Stimulated activated CD4-positive, alpha-beta T cell treated with anti-CD3 and anti-CD28 coated beads, Interleukin-15, amount 100 ng/mL, for 48 hours (primary cell): ENCODE measurements at places on chromosomes 3 and 15.
A peak's percentile ranks its signal among the peaks of the same experiment; 100 is the strongest.

DNA sequence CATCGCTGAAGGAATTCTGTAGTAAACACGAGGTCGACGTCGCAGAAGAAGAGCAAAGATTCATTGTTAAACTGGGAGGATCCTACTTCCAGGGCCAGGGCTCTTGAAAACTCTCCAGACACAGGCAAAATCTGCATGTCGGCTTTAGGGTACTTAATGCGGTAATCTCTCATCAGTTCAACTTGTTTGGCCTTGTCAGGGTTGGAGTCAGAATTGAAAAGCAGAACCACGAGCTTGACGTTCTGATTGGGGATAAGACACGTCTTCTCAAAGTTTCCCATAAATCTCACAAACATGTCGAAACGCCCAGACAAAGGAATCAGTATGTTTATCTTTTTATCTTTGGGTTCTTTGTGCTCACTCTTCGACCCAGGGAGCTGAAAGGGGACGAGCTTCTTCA, 74.0 kb downstream of the CHSY1 start:
- no peak for DNase-seq

DNA sequence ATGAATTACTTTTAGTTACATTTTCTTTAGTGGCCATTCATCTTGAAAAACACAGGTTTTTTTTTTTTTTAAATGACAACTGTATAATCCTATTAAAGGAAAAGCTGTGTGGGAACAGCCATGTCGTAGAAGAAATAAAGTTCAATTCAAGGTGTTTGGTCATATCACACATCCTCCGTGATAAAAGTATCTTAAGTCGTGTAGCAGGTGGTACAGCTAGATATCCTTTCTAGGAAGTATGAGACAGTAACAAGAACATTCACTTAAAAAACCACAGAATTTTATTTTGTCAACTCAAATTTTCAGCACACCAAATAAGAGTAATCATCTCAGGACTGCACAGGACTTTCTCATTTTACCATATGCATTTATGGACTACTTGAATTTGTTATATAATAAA, 16.1 kb downstream of the ZDHHC23 start:
- no peak for DNase-seq

DNA sequence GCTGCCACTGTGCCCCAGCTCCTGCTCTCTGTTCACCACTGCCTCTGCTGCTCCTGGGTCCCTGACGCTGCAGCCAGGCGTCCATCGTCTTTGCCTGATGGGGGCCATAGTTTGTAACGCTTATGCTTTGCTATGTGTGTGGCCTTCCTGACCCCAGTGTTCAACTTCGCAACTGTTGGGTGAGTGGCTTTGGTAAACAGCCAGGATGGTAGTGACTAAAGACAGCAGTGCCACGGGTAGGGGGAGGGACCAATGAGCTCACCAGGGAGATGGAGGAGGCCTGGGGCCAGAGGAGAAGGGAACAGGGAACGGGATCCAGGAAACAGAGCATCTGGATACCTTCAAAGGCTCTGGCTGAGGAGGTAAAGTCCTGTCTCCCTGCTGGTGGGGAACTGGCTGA, 75.9 kb upstream of the ALDH1L1 start:
- DNase-seq: no peak

GRCh38 chr3:136708333-136708985, 43.7 kb downstream of the STAG1 start:
- DNase-seq: no peak

DNA sequence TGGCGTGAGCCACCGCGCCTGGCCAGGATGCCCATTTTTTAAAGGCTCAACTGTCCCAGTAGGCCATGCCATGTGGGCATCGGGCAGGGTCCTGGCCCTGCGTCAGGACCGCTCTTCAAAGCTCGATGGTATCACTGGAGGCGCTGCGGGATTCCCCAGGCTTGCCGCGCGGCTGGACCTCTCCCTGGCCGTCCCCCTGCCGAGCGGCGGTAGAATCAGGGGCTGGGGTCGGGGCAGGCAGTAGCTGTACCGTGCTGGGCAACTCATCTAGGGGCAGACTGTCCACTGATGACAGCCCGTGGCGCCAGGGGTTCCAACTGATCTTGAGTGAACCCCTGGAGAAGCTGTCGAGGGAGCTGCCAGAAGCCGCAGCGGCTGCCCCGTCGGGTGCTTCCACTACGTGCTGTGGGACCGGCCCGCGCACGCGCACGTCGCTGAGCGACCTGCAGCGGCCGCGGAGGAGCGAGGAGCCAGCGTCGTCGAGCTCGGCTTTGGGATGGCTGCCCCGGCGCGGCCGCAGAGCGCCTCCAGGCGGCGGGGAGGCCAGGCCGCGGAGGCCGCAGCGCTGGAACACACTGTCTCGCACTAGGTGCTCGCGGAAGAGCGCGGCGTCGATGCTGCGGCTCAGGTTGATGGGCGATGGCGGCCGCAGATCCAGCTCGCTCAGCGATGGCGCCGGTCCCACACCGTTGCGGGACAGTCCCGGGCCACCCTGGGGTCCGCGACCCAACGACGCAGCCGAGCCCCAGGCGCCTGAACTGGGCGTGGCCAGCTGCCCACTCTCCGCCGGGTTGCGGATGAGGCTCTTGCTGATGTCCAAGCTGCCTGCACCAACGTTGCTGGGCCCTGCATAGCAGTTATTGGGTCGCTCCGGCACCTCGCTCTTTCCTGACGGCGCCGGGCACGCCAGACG, 5.8 kb downstream of the PRRT3 start:
- peak; percentile 70 for DNase-seq

GRCh38 chr15:78695854-78696253, 54.8 kb upstream of the CHRNB4 start:
- no peak for DNase-seq

DNA sequence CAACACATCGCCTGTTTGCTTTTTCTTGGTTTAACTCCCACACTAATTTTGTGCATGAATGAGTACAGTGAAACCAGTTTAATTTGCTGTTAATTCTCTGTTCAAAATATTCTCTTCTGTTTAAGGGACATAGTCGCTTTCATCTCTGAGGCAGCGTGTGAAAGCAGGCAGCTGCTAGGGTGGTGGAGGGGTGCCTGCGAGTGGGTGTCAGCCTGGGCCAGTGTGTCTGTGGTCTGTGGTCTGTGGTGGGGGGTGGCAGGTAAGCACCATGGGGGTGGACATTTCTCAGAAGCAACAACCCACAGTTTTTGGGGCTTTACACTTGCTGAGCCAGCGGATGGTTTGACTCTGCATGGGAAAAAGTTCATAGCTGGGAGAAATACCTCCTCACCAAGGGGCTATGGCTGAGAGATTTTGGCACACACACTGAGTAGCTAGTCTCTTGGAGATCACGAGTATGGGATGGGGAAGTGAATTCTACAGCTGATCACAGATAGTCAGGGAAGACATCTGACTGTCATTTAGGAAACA, 109.2 kb downstream of the EPHB1 start:
- peak; percentile 6 for DNase-seq

DNA sequence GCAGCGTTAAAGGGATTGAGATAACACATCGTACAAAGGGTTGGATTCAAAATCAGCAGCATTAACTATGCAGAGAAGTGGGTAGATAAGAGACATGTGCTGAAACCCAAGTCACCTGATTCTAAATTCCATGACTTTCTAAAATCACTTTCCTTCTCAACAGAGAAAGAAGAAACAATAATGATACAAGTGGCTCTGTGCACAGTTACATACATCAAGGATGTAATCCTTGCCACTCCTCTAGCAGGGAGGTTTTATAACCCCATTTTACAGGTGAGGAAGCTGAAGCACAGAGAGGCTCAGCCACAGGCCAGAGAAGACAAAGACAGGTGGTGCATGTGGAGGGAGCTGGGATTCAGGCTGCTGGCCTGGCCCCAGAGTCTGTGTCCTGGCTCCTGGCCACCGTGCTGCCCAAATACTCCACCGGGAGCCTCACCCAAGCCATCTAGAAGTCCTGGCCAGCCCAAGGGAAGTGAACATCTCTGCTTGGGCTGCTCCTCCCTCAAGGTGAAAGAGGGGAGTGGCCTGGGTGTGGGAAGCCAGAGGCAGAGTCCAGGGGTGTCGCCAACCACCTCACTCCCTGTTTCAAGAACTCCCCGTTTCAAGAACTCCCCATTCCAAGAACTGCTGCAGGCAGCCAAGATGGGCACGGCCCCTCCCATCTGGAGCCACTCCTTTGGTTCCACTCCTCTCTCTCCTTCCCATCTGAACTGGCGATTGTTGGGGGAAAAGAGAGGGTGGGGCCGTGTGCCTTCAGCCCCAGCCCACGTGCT, 147.1 kb downstream of the NUP210 start:
- DNase-seq: no peak

DNA sequence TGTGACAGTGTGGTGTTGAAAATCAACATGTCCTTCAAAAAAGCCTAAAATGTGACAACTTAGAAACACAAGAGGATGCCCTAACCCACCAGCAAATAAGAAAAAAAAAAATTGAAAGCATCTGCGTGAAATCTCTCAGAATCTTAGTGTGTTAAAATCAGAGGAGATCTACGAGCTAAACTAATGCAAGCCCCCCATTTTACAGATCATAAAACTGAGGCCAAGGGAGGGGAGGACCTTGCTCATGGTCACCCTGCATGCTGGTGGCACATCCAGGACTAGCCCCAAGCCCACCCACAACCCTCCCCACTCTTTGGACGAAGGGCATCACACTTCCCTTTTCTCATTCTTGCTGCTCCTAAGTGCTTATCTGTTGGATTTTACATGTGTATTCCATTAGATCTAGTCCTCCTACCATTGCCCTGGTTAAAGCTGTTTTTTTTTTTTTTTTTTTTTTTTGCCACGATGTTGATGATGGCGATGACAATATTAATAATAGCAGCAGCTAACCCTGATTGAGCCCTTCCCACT, 29.1 kb upstream of the NOX5 start:
- DNase-seq: no peak

- no peak for DNase-seq
Observed at GRCh38 chr3:11029948-11030347, 37.4 kb downstream of the SLC6A1 start.

DNA sequence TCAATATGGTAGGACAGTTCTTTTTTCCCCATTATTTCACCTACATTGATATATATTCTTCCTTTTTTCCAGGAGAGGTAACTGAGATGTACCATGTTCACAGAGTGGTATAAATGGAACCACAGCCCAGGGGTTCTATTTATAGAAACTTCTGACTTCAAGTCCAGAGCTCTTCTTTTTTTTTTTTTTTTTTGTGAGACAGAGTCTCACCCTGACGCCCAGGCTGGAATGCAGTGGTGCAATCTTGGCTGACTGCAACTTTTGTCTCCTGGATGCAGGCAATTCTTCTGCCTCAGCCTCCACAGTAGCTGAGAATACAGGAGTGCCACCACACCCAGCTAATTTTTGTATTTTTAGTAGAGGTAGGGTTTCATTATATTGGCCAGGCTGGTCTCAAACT, 267.1 kb upstream of the TPRG1 start:
- DNase-seq: no peak

DNA sequence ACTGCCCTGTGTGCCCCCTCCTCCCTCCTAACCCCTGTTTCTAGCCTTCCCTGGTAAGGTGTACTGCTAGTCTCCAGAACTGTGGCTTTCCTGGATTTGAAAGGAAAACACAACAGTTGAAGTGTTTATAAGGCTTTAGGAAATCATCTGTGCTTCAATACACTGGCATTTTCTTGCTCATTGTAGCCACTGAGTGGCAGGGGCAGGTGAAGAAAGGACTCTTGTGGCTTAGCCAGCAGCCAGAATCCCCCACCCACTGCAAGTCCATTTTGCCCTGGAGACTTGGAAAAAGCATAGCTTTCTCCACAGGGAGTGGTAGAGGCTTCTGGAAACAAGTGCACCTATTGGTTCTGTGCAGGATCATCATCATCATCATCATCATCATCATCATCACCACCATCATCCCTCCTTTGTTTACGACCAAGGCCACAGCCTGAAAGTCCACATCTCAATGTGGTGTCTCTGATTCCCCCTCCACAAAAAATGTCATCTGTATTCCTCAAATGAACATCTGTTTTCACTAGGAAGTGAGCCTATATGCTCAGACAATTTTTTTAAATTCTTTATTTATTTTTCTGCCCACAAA, 33.4 kb downstream of the AQP9 start:
- DNase-seq: no peak

DNA sequence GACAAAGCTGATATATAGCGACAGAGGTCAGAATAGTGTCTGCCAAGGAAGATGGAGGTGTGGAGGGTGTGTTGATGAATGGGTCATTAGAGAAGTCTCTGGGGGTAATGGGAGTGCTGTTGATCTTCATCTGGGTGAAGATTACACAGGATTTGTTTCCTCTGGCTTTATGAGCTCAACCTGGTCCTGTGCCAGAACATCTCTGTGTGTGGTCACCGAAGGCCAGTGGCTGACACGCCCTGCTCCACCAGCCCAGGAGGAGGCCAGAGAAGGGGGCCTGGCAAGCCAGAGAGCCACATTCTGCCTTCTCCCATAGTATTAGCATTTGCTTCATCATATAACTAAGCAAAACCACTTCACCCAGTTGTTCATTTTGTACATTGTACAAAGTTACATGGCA, 121.1 kb downstream of the ZNF621 start:
- no peak for DNase-seq

DNA sequence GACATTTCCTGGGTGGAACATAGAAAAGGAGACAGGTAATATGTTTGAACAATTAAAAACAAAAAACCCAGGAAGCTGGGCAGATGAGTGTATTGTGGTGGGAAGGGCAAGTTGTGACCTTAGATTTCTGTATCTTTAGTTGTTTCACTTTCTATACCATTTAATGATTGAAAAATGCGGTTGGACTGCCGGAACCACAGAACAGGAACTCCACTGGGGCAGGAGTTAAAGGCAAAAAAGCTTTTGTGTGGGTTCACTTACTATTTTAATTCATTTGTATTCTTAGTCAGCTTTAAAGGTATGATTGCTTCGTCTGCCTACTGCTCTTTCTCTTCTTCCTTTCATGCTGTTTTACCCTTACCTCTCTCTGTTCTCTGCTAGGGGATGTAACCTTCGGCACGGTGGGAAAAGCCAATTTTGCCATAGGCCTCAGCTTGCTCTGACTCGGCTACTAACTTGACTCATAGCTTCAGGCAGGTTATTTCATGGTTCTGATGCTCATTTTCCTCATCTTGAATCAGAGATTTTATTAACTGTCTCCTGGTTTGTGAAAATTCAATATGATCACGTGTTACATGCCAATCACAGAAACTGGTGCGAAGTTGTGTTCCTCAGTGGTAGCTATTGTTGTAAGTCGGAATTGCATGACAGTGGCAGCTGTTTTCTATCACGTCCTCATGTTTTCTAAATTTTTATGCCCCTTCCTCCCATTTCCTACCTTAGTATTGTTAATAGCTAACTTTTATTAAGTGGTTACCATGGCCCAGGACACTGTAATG, 1.6 kb upstream of the MCTP2 start:
- DNase-seq: peak; percentile 37
